ENCODE measurements at places on chromosomes 7 and 10.

- no peak for DNase-seq
Measured at GRCh38 chr10:59922907-59923306, 16.6 kb upstream of the CCDC6 start.

- DNase-seq = no peak
Measured at GRCh38 chr10:122671355-122671754, 28.3 kb downstream of the C10orf120 start.

GRCh38 chr7:154892459-154892858 lies 110.5 kb downstream of the PAXIP1 start:
- DNase-seq = no peak

- peak; percentile 53 for DNase-seq
Measured at GRCh38 chr7:116525913-116526861, 1.4 kb downstream of the CAV1 start.

DNA sequence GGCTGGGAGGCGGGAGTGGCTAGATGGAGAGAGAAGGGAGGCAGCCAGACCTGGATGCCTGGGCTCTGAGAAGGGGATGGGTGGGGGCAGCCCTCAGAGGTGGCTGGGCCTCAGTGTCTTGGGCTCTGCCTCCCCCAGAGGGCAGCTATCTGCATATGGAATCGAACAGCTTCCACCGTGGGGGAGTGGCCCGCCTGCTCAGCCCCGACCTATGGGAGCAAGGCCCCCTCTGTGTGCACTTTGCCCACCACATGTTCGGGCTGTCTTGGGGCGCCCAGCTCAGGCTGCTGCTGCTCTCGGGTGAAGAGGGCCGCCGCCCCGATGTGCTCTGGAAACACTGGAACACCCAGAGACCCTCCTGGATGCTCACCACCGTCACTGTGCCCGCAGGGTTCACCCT lies 3.3 kb downstream of the ZAN start:
- DNase-seq = no peak

GRCh38 chr7:101535351-101535751 lies 93.7 kb downstream of the MYL10 start:
- DNase-seq = no peak

DNA sequence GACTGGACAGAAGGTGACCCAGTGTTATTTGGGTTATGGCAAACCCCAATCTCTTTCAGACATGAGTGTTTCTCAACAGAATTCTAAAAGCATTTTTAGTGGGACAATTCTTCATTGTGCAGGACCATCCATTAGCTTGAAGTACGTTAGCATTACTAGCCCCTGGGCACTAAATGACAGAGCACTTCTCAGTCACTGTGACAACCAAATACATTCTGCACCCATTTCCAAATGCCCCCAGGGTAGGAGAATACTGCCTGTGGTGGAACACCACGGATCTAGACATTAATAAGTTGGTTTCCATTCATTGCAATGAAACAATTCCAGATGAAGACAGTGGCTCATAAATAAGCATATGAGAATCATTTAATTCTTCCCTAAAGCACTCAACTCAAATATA lies 102.4 kb upstream of the FRMD4A start:
- DNase-seq = no peak

GRCh38 chr10:131933016-131933695 lies 32.3 kb downstream of the PPP2R2D start:
- DNase-seq = no peak

GRCh38 chr10:97115846-97116245 lies 69.9 kb downstream of the SLIT1 start:
- no peak for DNase-seq

DNA sequence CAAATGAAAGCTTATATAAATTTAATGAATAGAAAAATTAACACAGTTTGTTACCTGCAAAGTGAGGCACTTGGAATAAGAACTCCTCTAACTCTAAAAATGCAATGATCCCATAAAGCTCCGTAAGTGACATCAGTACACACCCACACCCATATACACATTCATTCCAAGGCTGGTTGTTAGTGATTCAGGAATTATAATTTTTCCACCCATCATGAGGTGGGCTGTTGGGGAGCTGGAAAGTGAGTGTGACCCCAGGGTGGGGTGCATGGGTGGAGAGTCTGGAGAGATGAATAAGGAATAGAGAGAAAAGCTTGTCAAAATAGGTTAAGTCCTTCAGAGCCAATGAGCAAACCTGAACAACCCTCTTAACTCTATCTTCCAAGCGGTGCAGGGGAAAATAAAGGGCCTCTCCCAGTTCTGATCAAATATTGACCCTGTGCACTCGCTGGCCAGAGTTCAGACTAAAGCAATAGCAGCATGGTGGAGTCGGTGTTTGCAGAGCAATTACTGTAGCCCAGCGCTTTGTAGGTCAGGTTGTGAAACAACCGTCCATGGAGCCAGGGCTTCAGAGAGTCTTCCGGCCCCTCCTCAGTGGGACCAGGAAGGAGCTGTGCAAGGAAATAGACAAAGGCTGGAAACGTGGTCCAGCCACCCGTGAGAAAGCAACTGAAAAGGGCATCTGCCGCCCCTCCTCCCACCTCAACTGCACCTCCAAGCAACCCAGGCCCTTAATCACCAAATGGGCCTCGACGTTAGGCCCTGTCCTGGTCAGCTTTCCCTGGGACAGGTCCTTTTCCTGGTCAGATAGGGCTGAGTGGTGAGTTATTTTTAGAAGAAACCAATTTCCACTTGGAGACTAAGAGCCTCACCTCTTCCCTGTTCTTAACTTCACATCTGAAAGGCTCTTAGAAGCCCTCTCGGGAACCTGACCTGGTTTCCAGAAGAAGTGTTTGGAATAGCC lies 61.2 kb downstream of the SH3PXD2A start:
- DNase-seq = no peak

- DNase-seq = no peak
Measured at GRCh38 chr7:90772410-90772809, 176.3 kb downstream of the CDK14 start.

GRCh38 chr10:123327896-123328295 lies 173.7 kb downstream of the BUB3 start:
- DNase-seq = no peak

DNA sequence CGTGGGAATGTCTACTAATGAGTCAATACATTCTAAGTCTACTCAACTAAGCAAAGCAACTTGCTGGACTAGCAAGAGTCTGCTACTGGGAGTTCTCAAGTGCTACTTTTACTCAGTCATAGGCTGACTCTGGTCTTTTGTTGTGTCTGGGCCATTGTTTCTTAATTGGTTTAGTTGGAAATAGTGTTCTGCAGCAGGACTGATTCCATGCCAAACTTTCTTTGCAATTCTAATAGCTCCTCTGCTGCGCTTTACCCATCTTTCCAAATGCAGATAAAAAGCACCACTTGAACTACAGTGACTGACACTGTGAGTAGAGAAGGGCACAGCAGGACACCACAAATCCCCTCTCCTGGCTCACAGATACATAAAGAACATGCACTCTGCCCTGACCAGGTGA lies 125.7 kb downstream of the CD36 start:
- no peak for DNase-seq

GRCh38 chr10:1186683-1186990 lies 130.5 kb downstream of the WDR37 start:
- DNase-seq = no peak

DNA sequence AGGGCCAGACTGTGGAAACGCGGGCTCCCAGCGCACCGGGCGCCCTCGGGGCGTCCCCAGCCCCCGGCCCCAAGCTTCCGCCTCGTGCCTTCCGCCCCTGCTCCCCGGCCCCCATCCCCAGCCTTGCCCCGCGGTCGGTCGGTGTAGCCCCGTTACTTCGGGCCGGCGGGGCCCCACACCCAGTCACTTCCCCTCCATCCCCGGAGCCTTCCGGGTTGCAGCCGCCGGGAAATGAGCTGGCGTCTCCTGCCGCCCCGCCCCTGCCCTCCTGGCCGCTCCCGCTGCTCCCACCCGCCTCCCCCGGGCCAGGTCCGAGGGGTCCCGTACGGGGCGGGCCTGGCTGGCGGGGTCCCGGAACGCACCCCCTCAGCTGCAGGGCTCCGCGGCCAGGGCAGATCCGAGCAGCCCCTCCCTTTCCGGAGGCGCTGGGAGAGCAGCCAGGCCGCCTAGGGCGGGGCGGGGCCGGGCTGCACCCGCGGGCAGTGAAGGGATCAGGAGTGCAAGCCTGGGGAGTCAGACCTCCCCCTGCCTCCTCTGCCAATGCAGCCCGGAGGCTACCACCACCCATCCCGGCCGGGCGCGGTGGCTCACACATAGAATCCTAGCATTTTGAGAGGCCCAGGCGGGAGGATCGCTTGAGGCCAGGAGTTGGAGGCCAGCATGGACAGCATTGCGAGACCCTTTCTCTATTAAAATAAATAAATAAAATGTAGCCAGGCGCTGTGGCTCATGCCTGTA lies 709 bp downstream of the ARPC1B start:
- DNase-seq = peak; percentile 60

- DNase-seq = no peak
Measured at GRCh38 chr10:63390521-63390920, 75.3 kb downstream of the JMJD1C start.

DNA sequence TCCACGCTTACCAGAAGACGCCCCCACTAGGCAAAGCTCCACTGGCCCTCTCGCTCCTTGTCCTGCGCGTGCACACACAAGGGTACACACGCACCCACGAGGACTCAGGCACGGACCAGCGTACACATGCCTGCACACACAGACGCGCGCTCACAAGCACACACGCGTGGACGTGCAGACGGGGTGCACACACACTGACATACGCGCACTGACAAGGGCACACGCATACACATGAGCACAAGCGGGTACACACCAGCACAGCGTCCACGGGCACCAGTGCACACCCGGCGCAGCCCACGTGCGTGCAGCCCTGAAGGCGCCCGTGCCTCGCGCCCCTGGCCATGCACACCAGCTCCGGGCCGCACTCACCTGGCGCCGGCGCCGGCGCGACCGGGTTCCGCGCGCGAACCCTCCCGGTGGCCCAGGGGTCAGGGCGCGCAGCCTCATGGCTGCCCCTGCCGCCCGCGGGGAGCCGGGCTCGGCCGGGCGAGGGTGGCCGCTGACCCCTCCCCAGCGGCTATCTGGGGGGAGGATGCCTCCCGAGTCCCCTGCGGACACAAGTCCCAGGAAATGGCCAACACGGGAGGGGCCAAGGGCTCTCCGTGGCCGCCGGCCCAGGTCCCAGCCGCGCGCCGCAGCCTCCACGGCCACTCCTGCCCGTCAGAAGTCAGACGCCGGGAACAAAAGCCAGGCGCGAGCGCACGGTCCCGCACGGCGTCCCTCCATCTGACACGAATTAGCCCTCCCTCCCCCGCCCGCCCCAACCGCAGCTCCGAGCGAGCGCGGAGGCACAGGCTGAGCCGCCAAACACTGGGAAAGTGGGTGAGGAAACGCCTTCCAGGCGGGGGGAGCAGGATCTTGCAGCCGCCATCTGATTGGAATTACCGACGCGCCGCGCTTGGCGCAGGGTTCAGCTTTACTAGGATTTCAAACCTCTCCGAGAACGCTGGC lies 45.0 kb downstream of the TNS3 start:
- no peak for DNase-seq

- DNase-seq = no peak
Measured at GRCh38 chr7:46900312-46901263, 681.3 kb downstream of the TNS3 start.

DNA sequence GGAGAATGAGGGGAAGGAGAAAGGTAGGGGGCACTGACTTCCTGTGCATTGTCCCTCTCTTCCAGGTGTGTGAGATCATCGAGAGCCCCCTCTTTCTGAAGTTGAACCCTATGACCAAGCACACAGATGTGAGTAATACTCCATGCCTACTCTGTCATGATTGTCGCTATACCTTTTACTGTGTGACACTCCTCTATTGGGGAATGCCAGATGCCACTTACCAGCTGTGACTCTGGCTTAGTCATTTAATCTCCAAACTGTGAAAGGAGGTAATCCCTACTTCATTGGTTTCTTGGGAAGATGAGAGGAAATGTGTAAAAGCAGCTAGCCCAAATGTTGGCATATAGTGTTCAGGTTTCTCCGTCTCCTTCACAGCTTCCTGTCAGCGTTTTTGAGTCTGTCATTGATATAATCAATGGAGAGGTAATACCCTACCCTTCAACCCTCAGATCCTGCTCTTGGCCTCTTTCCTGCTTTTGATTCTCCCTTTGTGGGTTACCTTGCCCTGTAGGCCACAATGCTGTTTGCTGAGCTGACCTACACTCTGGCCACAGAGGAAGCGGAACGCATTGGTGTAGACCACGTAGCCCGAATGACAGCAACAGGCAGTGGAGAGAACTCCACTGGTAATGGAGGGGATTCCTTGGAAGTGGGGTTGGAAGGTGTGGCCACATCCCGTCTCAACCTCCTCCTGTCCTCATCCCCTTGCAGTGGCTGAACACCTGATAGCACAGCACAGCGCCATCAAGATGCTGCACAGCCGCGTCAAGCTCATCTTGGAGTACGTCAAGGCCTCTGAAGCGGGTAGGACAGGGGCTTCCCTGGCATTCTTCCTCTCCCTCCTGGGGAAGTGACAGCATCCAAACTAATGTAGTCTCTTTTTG lies 2.0 kb downstream of the COPS6 start:
- no peak for DNase-seq

- no peak for DNase-seq
Measured at GRCh38 chr7:781936-782529, 50.2 kb upstream of the SUN1 start.

GRCh38 chr10:4186849-4187540 lies 402.0 kb upstream of the KLF6 start:
- DNase-seq = no peak

DNA sequence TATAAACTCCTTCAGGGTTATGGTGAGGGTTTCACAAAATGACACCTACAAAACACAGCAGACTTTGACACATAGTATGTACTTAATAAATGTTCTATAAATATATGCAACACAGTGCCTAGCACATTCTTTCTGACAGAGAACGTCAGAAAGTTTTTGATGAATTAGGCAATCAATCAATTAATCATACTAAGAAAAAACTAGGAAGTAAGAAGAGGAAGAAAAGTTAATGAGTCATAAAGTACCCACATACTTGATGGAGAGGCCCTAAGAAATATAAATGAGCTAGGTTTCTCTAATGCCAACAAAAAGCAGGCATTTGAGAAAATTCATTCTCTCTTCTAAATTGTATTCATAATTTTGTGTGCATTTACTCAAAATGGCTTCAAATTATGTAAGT lies 192.7 kb upstream of the VWC2 start:
- no peak for DNase-seq

- DNase-seq = no peak
Measured at GRCh38 chr7:24899905-24900304, 80.1 kb downstream of the OSBPL3 start.

GRCh38 chr10:5587151-5588079 lies 62.7 kb downstream of the CALML3 start:
- DNase-seq = no peak

DNA sequence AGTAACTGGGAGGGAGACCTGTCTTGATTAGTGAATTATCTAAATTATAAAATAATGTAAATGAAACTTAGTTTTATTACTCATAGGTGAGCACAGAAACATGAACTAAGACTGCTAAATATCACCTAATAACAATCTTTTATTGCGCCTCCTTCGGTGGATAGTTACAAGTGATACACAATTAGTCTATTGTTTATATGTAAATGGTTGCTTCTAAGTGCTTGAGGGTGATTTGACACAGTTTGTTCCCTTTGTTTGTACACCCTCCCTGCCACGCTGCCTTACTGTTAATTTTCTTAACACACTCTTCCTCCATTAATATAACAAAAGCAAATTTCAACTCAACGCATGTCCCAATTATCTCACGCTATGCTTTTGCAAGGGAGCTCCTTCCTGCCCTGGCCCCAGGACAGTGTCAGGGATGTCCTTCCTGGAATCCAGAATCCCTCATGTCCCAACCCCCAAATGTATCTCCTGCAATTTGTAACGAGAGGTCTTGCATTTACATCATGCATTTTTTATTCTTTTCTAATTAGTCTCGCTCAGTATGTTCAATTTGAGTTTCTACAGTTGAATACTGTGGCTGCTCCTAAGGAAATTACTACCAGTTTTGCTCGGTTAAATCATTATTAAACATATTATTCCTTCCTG lies 4.2 kb downstream of the NPSR1 start:
- DNase-seq = no peak

- DNase-seq = no peak
Measured at GRCh38 chr10:59688921-59689351, 20.7 kb downstream of the SLC16A9 start.
